Urothelium cell line (cell line): ENCODE measurements at places on chromosomes 16 and 17.
A peak's percentile ranks its signal among the peaks of the same experiment; 100 is the strongest.

DNA sequence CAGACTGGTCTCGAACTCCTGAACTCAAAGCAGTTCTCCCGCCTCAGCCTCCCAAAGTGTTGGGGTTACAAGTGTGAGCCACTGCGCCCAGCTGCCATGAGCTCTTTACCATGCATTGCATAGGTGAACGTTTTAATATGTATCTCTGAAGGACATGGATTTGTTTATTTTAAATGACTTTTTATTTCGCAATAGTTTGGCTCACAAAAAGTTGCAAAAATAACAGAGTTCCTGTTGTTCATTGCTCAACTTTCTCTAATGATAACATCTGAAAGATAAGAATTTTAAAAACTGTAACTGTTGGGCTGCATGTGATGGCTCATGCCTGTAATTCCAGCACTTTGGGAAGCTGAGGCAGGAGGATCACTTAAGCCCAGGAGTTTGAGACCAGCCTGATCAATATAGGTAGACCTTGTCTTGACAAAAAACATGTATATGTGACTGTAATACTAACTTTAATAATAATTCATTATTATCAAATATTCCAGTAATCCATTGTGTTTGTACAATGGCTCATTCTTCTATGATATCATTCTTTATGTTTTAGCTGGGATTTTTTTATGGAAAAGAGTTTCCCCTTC lies 80.1 kb downstream of the ABCC1 start:
- DNase-seq, result no peak

- no peak for DNase-seq
These were observed 53.9 kb downstream of the OR1D5 start for GRCh38 chr17:3009411-3009920.

- no peak for DNase-seq
These were observed 60.9 kb upstream of the TNRC6A start for GRCh38 chr16:24668481-24669061.

GRCh38 chr17:41801374-41802271 lies 10.1 kb downstream of the P3H4 start:
- peak; percentile 84 for DNase-seq

DNA sequence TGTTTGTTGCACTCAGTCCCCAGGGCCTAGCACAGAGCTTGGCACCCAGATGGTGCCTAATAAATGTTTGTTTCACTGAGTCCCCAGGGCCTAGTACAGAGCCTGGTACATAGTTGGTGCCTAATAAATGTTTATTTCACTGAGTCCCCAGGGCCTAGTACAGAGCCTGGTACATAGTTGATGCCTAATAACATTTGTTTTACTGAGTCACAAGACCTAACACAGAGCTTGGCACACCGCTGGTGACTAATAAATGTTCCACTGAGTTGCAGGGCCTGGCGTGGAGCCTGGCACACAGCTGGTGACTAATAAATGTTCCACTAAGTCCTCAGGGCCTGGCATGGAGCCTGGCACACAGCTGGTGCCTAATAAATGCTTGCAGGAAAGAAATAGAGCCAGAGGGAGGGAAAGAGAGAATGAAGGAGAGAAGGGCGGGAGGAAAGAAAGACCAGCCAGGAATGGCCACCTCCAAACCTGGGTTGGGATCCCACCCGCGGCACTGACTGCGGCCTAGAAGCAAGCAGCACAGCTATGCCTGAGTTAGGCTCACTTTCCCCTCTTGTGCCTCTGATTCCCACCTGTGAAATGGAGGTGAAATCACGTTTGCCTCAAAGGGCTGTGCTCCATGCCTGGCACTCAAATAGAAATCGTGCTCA lies 7.5 kb downstream of the SLC5A11 start:
- DNase-seq, result no peak

- no peak for DNase-seq
These were observed 51.6 kb downstream of the TEX14 start for GRCh38 chr17:58640202-58640601.

DNA sequence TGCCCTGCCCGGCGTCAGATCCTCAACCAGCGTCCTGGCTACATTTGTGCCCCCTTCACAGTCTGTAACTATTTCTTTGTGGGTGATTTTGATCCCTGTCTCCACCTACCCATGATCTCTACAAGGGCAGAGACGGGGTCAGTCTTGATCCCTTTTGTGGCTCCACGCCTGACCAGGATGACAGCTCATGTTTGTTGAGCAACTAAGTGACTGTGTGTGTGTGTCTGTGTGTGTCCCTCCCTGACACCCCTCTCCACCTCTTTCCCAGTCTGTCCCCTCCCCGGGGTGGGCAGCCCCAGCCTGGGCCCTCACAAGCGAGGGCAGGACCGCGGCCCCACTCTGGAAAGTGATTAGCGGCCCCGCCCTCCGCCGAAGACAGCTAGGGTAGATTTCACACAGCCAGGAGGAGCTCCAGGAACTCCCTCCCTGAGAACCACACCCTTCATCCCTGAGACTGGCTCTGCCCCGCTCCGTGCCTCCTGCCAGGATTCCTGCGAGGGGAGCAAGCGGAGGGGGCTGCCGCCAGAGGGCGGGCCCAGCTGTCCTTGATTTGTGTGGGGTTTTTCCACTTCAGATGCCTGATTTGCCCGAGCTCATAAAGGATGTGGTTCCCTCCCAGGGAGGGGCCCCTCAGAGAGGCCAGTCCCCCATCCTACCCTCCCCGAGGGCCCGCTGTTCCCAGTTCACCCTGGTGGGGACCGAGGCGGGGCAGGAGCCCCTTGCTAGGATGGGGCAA lies 5.3 kb upstream of the HS3ST6 start:
- DNase-seq, result peak; percentile 79

DNA sequence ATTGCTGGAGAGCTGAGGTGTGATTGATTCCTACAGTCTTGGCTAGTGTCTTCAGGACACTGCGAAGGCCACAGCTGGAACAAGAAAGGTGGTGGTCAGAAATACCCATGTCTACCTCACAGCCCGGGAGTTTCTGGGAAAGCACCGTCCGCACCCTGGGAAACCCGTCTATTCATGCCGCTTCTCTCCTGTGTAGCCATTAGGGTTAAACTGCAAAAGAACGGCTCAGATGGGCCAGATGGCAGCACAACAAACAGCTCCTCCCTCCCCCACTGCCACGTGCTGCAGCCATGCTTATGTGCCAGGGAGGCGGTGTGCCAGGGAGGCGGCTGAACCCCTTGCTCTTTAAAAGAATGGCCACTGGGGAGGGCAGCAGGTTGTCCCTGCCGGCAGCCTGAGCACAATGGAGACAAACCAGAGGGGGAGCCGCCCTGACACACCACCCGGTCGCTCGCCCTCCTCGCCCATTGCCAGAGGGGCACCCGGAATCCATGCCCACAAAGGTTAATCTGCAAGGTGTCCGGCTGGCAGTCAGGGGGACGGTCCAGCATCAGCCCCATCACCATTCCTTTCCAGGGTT lies 65.2 kb downstream of the CYTH1 start:
- DNase-seq, result no peak
